ENCODE measurements at places on chromosomes 6 and 20. TPM values are rescaled to one million over a fixed set of nuclear protein-coding genes. Genes with fewer than 3 reads are reported as not detected.

The ZNF318 gene
- total RNA-seq = 4.7 TPM

The DEF6 gene
- total RNA-seq = 0.05 TPM

The FBXO9 gene
- total RNA-seq = 31.9 TPM

The MAP3K5 gene
- total RNA-seq = 1.7 TPM

The ID4 gene
- 0.80 TPM for total RNA-seq

The TEAD3 gene
- total RNA-seq = 8.0 TPM

The ADTRP gene
- 0.29 TPM for total RNA-seq
